Stimulated activated CD4-positive, alpha-beta T cell treated with anti-CD3 and anti-CD28 coated beads, TNF-alpha, amount 100 ng/mL, for 48 hours (primary cell): ENCODE measurements at places on chromosomes 4 and X.

DNA sequence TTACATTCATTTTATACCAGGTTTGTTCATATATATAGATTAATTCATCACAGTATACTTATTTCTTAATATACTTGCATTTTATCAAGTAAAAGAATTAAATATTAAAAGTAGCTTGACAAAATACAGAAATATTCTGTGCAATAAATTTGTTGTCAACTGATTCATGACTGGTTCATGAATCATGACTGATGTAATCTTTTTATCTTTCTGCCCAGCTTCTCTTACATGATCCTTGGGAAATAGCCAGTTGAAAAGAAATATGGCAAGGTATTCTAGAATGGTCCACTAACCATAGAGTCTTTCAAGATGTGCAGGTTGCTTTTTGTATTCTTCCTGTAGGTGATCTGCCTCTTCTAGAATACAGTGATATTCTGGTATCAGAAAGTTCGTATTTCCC is 4.2 kb upstream of the CCNA2 start:
- DNase-seq, result no peak

GRCh38 chr4:155891058-155891457 is 12.4 kb upstream of the TDO2 start:
- DNase-seq, result no peak

GRCh38 chr4:22508376-22508775 is 7.5 kb downstream of the ADGRA3 start:
- DNase-seq, result no peak

DNA sequence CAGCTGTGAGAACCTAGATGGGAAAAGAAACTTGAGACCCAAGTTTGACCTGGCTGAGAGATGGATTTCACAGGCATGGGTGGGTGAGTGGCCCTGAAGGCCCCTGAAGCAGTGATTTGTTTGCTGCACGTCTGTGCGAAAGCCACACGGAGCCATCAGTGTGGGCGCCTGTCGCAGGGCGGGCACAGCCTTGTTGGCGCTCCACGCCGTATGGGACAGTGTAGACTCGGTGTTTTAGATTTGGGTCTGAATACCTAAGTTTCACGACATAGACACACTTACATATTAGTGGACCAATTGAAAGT is 21.9 kb upstream of the UVSSA start:
- DNase-seq, result no peak
